HT-29 (cell line): ENCODE measurements at places on chromosomes 2 and 18. TPM values are rescaled to one million over a fixed set of nuclear protein-coding genes. Genes with fewer than 3 reads are reported as not detected.

The NEURL3 gene
- total RNA-seq: 3.8 and 4.3 TPM in 2 replicates

The G6PC2 gene
- not detected in 2 replicates for total RNA-seq

The C2orf80 gene
- total RNA-seq: not detected in 2 replicates

The IL1F10 gene
- total RNA-seq: 0.42 TPM in 1 of 2 replicates, not detected in the other

The SPC25 gene
- total RNA-seq: 7.0 and 7.9 TPM in 2 replicates

The SLC16A14 gene
- 0.23 TPM in 1 of 2 replicates, not detected in the other for total RNA-seq

The FAM124B gene
- not detected in 2 replicates for total RNA-seq

The RTTN gene
- 6.2 and 8.0 TPM in 2 replicates for total RNA-seq

The CAPN14 gene
- total RNA-seq: not detected in 2 replicates

The UBXN4 gene
- 27.8 and 28.3 TPM in 2 replicates for total RNA-seq

The ASPRV1 gene
- total RNA-seq: 1.1 and 2.1 TPM in 2 replicates

The ABHD1 gene
- not detected in 2 replicates for total RNA-seq

The ZBTB7C gene
- total RNA-seq: 15.1 and 17.1 TPM in 2 replicates

The MCFD2 gene
- total RNA-seq: 92.6 and 110 TPM in 2 replicates

The KRTCAP3 gene
- total RNA-seq: 29.3 and 30.4 TPM in 2 replicates

The POTEC gene
- 0.34 TPM in 1 of 2 replicates, not detected in the other for total RNA-seq

The CFAP221 gene
- 0.39 TPM in 1 of 2 replicates, not detected in the other for total RNA-seq

The STAT4 gene
- 0.39 TPM in 1 of 2 replicates, not detected in the other for total RNA-seq
